ENCODE measurements at places on chromosomes 4 and X.

DNA sequence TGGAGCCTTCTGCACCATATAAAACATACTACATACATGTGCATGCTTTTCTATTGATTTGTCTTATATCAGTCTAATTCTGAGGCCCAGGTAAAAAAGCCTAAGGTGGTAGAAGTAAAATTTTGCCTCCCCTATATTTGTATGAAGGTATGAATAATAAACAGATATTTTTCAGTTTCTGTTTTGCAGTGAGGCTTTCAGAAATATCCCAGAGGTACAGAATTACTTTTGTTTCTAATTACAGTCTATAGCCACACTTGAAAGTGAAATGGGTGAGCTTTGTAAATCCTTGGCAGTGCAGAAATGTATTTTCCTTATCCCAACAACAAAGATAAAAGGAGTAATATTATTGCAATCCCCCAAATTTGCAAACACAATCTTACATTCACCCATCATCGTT is 59.5 kb downstream of the DDX60 start:
- DNase-seq, result no peak

DNA sequence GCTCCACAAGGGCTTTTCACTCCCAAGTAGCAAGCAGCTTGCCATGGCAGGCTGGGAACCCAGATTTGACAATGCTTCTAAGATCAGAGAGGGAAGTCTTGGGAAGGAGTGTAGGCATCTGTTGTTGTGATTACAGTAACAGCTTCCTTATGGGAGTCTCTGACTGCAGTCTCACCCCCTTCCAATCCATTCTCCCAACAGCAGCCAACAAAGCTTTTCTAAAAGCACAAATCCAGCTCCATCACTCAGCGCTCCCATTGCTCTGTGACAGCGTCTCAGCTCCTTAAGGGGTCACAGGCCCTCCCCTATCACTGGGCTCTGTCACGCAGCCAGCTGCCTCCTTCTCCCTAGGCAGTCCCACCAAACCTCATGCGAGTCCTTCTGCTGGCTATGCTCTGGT is 7.1 kb downstream of the IGFBP7 start:
- DNase-seq, result no peak

GRCh38 chr4:128228845-128229795 is 58.5 kb downstream of the PGRMC2 start:
- peak; percentile 31 for DNase-seq

DNA sequence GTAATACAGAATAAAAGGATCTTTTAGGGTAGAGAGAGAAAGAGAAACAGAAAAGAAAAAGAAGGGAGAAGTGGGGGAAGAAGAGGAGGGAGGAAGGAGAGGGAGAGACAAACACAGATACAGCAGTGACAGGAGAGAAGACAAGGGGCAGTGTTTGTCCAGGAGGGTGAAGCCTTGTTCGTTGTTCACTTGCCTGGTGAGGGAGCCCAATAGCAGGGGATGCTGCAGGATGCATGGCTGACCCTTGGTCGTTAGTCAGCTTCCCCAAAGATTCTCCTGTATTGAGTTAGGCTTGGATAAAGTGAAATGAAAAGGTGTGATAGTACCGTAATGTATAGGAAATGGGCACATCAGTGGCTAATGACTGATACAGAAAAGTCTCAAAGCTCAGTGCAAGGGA is 403.7 kb downstream of the IL15 start:
- DNase-seq, result no peak

DNA sequence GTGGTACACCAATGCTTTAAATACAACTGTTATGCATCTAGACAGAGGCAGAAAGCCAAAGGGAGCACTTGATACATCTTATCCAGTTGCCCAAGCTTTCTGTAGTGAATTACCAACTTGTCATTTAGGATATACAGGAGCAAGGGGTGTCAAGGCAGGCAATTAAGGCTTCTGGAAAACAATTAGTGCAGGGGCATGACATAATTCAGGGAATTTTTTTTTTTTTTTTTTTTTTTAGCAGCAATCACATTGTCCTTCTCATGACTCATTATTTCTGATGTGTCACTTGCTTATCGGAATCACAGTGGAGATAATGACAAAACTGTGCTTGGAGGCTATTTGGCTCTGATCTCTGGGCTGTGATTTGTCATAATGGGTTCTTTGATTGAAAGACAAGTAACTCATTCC is 259.5 kb downstream of the ARHGAP24 start:
- no peak for DNase-seq

GRCh38 chr4:112516471-112517066 is 589 bp upstream of the NEUROG2 start:
- peak; percentile 21 for DNase-seq

DNA sequence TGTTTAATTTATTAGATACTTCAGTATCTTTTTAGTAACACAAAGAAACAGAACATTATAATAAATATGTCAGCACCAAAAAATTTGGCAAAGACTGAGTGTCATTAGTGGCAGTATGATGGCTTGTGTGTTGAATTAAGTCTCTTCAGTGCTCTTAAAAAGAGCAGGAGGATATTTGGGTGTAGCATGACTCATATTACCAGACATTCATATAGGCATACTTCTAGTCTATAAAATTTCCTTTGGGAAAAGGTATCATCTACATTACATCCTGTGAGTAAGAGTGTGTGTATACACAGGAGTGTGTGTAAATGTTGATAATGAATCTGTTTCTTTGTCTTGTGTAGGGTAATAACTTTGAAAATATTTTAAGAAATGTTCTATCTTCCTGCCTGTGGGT is 135.7 kb downstream of the CNKSR2 start:
- no peak for DNase-seq

GRCh38 chr4:72663828-72664227 is 94.8 kb upstream of the ADAMTS3 start:
- DNase-seq, result no peak

DNA sequence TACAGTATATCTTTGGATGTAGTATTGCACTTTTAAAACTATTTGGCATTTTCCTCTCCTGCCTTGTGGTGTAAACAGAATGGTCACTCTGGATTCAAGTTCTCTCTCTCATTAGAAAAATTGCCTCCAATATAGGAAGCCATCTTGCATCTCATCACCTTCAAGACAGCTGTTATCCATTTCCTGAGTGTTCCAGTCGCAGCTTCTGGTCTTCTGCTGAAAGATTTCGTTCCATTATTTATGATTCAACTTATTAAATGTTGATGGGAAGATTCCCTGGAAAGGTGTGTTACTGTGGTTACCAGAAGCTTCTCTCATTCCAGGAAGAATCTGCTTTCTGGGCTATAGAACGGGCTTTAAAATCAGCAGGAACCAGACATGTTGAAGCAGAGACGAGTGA is 568.3 kb upstream of the SLIT2 start:
- no peak for DNase-seq

- no peak for DNase-seq
Measured at GRCh38 chrX:42567268-42567667, 210.7 kb downstream of the PPP1R2C start.

GRCh38 chr4:36303426-36304137 is 22.2 kb downstream of the DTHD1 start:
- no peak for DNase-seq

GRCh38 chr4:99652596-99653436 is 4.8 kb downstream of the C4orf54 start:
- DNase-seq, result no peak

- DNase-seq, result no peak
Measured at GRCh38 chrX:1336331-1336943, at the start of gene IL3RA. IL3RA (plus strand) TSS chrX:1336785; CDS start chrX:1341766, 4,981 bp downstream.

DNA sequence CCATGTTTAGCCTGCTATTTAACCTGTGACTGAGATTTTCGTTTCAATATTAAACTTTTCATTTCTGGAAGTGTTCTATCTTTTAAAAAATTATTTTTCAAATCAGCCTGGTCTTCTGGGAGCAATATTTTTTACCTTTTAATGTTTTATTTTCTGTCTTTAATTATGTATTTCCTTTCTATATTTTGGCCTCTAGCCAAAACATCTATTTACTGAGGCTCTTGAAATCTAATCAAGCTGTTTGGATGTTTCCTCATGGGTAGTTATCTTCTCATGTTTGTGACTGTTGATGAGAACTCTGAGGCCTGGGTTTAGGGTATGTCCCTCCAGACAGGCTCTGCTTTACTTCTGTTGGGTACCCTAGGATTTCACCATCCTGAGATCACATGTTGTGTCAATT is 10.3 kb upstream of the SLC10A4 start:
- DNase-seq, result no peak

DNA sequence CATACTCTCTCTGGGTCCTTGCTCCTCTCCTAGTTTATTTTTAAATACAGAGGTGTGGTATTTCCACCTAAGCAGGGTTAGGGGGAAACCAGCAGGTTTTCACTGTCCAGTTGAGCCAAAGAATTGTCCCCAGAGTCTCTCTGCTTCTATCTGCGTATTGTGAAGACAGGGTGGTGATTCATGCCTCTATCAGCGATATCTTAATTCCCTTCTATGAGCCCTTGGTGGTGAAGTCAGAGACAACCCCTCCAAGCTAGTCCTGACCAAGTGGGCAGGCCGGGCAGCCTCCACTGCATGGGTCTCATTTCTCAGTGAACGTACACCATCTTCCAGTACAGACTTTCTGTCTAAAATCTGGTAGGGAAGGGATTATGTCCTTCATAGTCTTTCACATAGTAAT is 100.5 kb upstream of the GPR34 start:
- DNase-seq, result no peak

DNA sequence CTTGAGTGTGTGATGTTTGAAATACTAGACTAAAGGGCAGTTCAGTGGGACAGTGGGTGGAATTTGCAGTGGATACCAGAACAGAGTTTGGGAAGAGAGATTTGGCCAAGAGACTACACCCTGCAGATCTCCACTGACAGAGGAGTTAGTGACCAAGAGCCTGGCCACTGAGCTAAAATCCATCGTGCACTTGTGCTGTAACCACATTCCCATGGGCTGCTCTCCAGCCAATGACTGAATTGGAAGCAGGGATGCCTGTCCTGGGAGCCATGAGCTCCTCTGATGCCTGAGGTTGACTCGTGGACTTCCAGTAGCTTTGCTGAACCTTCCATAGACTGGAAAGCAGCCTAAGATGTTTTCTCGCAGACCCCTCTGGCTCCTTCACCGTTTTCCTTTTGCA is 296.1 kb downstream of the TRIML1 start:
- DNase-seq, result no peak

DNA sequence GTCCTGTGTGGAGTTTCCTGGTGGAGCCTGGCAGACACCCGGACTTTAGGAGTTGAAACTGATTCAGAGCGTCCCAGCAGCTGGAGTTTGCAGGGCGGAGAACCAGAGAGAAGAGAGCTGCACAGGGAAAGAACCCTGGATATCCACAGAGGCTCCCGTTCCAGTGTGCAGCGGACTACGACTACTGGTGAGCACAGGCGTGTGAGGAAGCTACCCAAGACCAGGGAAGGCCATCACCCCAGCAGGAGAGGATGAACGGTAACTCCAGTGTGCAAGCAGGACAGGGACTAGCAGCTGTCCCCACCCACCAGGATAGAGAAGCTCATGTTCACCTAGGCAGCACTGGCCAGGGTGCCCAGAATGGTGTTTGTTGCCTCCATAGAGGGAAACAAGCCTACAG is 2.3 kb downstream of the LAGE3 start:
- no peak for DNase-seq

DNA sequence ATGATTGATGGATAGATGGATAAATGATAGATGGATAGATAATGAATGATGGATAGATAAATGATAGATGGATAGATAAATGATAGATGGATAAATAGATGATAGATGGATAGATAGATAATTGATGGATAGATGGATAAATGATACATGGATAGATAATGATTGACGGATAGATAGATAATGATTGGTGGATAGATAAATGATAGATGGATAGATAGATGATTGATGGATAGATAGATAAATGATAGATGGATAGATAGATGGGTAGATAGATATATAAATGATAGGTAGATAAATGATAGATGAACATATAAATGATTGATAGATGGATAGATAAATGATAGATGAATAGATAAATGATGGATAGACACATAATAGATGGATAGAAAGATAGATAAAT is 49.5 kb upstream of the SHOX start:
- no peak for DNase-seq

DNA sequence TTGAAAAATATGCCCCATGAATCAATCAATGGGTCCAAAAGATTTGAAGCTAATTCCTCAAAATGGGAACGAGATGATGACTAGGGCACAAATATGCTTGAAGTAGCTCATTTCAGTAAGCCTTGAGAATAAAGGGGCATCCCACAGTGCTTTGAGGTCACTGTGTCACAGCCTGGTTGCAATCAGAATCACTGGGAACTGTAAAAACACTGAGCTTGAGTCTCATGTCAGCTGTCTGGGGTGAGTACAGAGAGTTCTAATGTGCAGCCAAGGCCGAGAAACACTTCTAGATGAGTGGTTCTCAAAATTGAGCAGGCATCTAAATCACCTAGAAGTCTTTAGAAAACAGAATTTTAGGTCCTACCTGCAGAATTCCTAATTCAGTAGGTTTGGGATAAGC is 120.5 kb upstream of the EGFL6 start:
- DNase-seq, result no peak

GRCh38 chrX:110732266-110732665 is 63.4 kb downstream of the CHRDL1 start:
- DNase-seq, result peak; percentile 4

GRCh38 chr4:140928880-140929279 is 172.7 kb upstream of the TBC1D9 start:
- DNase-seq, result no peak

GRCh38 chr4:6195602-6196319 is 4.6 kb downstream of the JAKMIP1 start:
- DNase-seq, result peak; percentile 66

DNA sequence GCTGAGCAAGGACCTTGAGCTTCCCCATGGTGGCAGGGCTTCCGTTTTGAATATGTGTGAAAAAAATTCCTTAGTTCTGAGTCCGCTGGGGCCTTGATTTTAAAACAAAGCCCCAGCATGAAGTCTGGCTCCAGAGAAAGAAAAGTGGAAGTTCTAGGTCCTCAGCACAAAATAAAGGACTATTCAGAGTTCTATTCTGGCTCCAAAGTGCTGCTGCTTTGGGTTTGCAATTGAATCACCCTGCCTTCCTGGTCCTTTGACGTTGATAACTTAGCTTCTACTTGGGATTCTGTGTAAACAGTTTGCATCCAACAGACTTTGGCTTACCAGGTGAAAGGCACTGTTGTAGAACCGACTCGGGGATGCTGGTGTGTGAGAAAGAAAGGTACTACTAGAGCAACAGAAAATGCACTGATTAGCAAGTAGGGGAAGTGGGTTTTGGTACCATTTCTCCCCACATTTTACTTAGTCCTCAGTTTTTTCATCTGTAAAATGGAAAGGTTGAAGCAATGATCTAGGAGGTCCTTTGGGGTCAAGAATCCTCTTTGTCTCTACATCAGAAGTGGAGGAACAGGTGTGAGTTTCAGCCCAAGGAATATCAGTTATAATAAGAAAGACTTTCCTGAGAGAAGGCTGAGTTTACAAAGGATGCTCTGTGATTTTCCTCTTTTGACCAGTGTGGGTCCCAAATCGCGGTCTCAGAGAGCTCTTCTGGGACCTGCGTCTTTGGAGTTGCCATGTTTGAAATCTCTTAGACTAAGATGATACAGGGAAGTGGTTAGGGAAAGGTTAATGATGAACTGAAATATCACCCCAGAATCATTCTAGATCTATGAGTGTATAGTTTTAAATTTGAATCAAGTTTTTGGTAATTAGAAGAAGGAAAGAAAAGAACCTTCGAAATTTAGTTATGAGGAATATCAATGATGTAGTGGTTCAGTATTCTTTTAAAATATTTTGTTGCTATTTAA is 28.2 kb downstream of the IGFBP7 start:
- no peak for DNase-seq

- no peak for DNase-seq
Measured at GRCh38 chr4:158172261-158173258, at the start of gene GASK1B. GASK1B (minus strand) TSS chr4:158173025; CDS start chr4:158171375, 1,650 bp downstream.
